ENCODE measurements at places on chromosomes 3 and 15. TPM values are rescaled to one million over a fixed set of nuclear protein-coding genes. Genes with fewer than 3 reads are reported as not detected.

The ALG1L2 gene
- total RNA-seq, result 0.99 TPM

The DOCK3 gene
- total RNA-seq, result 6.0 TPM

The TMC3 gene
- total RNA-seq, result 1.4 TPM

The PRC1 gene
- 7.8 TPM for total RNA-seq

The CCK gene
- total RNA-seq, result not detected

The C3orf22 gene
- not detected for total RNA-seq

The CDC25A gene
- total RNA-seq, result 2.1 TPM

The SAMMSON gene
- not detected for total RNA-seq

The SLC22A13 gene
- total RNA-seq, result 0.68 TPM

The BBX gene
- 87.0 TPM for total RNA-seq

The MYRIP gene
- total RNA-seq, result 4.8 TPM

The GXYLT2 gene
- total RNA-seq, result 3.6 TPM

The CCR8 gene
- total RNA-seq, result not detected

The ADAMTSL3 gene
- total RNA-seq, result 9.7 TPM

The TRIP4 gene
- 31.7 TPM for total RNA-seq

The DPPA4 gene
- 0.55 TPM for total RNA-seq

The ANKUB1 gene
- not detected for total RNA-seq

The TRH gene
- total RNA-seq, result not detected

The VIPR1 gene
- 72.7 TPM for total RNA-seq

The ADIPOQ gene
- total RNA-seq, result 0.60 TPM

The LDHAL6B gene
- total RNA-seq, result not detected

The CLEC3B gene
- 58.9 TPM for total RNA-seq

The MUC20 gene
- 84.4 TPM for total RNA-seq

The SHC4 gene
- 0.55 TPM for total RNA-seq

The GRM2 gene
- total RNA-seq, result 0.23 TPM

The RLBP1 gene
- not detected for total RNA-seq

The SEMA3B gene
- total RNA-seq, result 18.2 TPM

The TYRO3 gene
- 9.6 TPM for total RNA-seq

The GRAMD2A gene
- 3.1 TPM for total RNA-seq

The C3orf33 gene
- 5.1 TPM for total RNA-seq

The SAXO2 gene
- 2.6 TPM for total RNA-seq

The PLSCR4 gene
- total RNA-seq, result 26.6 TPM

The SENP8 gene
- 5.3 TPM for total RNA-seq

The B3GNT5 gene
- total RNA-seq, result 20.3 TPM
